CD4-positive, alpha-beta T cell treated with Interleukin-12 subunit alpha and Interleukin-12 subunit beta, for 1 hour (primary cell): ENCODE measurements at places on chromosomes 13 and 19.

GRCh38 chr13:43245374-43245964 is 222.1 kb downstream of the DNAJC15 start:
- DNase-seq, result no peak

DNA sequence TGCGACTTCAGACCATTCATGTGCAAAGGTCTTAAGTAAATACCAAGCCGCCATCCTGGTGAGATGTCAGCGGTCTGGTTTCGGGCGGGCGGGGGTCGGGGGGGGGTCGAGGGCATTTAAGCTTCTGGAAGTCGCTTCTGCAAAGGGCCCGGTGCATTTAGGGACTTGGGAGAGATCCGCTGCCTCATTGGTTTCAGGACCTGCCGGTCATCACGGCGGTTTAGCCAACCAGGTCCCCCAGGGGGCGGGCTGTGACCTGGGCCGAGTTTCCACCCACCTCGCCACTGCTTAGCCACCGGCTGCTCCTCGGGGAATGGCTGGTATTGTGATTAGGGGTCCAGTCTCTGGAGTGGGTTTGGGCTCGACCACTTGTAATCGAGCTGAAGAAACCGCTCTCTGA is 7.8 kb downstream of the ANKLE1 start:
- peak; percentile 39 for DNase-seq

- no peak for DNase-seq
Observed at GRCh38 chr13:113582841-113583631, 1.5 kb upstream of the TFDP1 start.

DNA sequence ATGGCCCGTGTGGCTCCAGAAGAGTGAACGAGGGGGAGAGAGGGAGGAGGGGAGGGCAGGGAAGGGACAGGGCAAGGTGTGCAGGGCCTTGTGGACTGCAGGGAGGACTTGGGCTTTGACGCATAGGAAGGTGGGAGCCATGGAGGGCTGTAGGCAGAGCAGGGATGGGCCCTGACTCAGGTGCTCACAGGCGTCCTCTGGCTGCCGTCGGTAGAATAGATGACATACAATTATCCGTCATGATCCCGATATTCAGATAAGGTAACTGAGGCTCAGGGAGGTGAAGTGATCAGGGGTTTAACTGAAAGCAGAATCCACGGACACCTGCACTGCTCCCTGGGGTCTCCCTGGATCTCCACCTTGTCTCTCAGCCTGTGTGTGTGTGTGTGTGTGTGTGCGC is 3.4 kb downstream of the C3 start:
- no peak for DNase-seq

- DNase-seq, result peak; percentile 24
Observed at GRCh38 chr19:7101498-7102253, 32.2 kb downstream of the ZNF557 start.

DNA sequence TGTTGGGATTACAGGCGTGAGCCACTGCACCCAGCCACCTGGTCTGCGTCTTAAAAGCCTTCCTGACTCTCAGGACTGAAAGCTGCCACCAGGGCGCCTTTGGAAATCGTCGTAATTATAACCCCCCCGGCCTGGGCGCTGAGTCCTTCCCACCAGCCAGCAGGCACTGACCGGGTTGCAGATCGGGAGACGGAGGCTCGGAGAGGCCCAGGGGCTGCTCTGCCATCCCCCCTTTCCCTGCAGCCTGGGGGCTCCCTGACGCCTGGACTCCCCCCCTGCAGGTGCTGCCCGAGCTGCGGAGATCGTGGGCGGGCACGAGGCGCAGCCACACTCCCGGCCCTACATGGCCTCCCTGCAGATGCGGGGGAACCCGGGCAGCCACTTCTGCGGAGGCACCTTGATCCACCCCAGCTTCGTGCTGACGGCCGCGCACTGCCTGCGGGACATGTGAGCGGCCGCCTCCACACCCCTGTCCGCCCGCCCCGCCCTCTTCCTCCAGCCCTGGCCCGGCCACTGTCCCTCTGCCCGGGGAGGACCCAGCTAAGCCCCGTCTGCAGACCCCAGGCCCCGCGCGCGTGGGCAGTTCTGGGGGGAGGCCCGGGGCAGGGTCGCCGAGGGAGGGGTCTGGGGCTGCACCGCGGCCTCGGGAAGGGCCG is 2.5 kb downstream of the PRTN3 start:
- no peak for DNase-seq

DNA sequence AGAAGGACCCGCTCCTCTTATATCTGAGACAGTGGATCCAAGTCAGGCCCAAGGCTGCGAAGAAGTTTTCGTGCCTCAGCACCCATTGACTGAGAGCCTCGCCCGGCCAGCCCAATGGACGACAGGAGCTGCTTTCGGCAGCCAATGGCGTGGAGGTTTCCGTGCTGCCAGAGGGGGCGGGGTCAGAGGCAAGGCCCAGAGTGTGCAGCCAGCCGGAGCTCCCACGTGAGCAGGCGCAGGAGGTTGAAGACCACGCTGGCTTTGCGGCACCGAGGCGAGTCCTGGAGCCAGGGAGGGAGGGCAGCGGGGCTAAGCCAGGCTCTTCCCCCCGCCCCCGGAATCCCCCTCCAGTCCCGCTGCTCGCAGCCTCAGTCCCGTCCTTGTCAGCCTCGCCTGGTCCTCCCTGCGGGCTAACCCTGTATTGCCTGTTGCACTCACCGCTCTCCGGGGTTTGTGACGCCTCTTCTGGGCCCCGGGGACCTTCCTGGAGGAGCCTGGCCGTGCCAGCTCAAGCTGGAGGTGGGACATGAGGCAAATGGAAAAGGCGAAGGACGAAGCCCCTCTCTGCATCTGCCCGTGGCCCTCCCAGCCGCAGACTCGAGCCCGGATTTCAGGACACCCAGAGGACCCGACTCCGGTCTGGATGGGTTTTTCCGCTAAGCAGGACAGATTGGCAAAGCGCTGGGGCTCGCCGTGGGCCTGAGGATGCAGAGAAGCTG is 1.5 kb downstream of the IFNL4 start:
- peak; percentile 53 for DNase-seq

- no peak for DNase-seq
Observed at GRCh38 chr13:75693227-75693626, 57.1 kb downstream of the LMO7 start.

DNA sequence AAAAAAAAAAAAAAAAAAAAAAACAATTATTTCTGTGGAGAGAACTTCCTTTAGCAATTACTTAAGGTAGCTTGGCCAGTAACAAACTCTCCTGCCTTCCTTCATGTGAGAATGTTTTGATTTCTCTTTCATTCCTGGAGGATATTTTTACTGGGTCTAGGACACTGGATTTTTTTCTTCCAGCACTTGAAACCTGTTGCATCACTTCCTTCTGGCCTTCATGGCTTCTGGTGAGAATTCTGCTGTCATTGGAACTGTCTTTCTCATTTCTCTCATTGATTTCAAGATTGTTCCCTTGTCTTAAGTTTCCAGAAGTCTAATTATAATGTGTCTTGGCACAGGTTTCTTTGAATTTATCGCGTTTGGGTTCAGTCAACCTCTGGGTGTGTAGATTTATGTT is 19.3 kb upstream of the RAB20 start:
- DNase-seq, result no peak

DNA sequence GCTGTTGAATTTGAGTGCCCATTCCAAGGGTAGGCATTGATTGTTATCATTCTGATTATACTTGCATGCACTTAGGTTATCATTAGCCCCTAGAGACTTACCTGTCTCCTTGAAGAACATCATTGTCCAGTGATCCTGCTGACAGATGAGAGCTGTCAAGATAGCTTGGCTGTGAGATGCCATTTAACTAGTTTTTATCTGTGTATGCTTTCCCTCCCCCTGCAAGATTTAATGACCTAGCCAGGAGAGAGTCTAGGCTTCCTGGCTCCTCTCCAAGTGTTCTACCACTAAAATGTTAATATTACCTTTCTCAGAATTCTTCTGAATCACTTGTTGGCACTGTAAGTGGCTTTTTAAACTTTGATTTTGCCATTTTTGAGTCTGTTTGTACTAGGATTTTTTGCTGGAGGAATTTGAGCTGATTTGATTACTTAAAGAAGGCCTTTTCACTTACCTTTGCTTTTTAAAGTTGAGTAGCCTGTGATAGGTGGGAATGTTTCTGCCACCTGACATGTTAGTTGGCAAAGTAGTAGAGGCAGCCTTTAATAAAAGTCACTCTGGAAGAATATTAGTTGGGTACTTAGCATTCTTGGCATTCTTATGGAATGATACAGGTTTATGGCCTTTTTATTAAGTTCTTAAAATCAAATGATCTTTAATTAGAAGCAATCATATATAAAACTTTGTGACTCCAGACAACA is 41.1 kb downstream of the ARHGAP35 start:
- DNase-seq, result no peak

DNA sequence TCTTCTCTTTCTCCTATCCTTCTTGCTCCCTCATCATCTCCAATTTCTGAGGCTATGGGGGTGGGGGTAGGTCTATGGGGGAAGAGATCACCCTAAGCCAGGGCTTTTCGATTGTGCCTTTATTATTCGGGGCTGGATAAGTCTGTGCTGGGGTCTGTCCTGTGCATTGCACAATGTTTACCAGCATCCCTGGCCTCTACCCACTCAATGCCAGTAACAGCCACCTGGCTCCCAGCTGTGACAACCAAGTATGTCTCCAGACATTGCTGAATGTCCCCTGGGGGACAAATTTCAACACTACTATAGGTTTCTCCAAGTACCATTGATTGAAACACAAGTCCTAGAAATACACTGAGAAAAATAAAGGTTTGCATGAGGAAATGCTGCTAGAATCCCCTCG is 13.2 kb downstream of the CBY2 start:
- DNase-seq, result no peak
